ENCODE measurements at places on chromosomes 6 and 20.

DNA sequence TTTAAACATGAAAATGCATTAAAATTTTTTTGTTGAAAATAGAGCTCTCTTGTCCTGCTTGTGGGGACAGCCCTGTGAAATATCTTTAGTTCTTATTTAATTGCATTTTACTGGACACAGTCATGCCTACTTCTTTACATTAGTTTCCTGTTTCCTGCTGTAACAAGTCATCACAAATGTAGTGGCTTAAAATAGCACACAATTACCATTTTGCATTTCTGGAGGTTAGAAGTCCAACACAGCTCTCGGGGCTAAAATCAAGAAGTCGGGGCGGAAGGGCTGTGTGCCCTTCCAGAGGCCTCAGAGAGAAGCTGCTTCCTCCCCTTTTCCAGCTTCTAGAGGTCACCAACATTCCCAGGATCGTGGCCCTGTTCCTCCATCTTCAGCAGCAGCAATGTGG is 29.4 kb downstream of the PNLDC1 start:
- no peak for DNase-seq

- DNase-seq = peak; percentile 64
Observed at GRCh38 chr6:157020881-157021343, 243.7 kb downstream of the ARID1B start.

GRCh38 chr6:111228094-111228493 is 140.8 kb downstream of the SLC16A10 start:
- DNase-seq = peak; percentile 47

- no peak for DNase-seq
Observed at GRCh38 chr6:140370976-140371870, 996.8 kb upstream of the CITED2 start.

DNA sequence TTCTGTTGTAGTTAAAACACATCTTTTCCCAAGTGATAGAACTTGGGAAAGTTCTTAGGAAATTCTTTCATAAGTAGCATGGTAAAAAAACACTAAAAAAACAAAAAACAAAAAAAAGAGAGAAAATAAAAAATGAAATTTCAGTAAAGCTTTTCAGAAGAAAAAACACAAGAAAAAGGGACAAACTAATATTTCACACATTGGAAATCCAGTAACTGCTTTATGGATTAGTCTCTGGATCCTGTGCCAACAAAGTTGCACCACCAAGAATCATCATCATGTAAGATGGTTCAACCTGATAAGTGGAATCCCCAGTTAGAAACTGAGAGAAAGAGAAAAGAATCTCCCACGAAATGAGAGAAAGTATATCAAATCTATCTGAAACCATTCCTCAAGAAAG is 144.2 kb downstream of the GMDS start:
- DNase-seq = no peak

DNA sequence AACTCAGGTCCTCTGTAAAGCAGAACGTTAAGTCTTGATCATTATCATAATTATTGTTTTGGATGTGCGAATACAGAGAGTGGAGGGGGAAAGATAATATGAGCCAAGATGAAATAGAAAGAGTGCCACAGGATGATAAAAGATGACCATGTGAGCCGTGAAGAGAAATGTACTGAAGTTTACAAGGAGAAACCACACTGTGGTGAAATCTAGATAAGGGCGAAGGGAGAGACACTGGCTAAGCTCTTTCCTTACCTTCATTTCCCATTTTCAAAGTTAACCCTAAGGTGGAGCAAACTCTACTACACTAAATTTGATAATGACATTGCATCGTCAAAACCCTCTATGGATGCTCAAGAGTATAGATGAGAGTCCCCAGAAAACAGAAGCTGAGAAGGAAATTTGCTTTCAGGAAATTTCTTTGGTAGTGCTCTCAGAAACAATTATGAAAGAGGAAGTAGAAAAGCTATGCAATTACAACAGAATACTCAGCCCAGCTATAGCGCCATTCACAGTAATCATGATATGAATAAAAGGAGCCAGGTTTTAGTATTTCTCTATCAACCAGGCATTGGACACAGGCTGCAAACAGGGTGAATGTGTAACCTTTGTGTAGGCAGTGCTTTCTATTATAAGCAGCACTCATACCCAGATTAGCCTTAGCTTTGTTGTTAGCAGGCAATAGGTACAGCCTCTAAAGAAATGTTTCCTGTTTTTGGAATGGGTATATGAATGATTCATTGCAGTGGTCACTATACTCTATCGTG is 1080.7 kb downstream of the GRIK2 start:
- DNase-seq = no peak

DNA sequence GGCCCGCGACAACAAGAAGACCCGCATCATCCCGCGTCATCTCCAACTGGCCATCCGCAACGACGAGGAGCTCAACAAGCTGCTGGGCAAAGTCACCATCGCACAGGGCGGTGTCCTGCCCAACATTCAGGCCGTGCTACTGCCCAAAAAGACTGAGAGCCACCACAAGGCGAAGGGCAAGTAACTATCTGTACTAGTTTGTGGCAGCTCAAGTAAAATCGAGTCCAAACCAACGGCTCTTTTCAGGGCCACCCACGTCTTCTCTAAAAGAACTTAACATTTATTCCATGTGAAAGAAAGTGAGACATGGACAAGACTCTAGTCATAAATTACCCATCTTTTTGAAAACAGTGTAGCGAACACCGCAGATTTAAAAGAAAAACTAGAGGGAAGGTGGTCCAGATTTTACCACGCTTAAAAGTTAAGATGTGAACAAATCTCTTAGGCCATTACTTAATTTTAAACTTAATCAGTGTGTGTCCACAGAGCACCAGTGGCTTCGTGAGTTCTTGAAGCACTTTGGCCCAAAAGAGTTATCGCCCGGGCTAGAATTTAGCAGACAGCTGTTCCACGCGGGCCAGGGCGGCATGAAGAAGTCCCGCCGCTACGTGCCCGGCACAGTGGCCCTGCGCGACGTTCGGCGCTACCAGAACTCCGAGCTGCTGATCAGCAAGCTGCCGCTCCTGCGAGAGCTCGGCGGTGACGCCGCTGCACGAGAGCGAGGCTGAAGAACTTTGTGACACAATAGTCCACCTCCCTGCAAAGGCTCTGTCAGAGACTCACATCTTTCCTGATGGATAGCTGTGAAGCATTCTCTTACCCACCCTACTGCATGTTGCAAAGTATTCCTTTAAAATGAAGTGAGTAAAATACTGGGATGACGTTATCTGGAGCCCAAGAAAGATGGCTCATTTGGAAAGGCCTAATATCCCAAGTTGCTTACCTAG is 113.9 kb upstream of the PRSS16 start:
- peak; percentile 77 for DNase-seq

DNA sequence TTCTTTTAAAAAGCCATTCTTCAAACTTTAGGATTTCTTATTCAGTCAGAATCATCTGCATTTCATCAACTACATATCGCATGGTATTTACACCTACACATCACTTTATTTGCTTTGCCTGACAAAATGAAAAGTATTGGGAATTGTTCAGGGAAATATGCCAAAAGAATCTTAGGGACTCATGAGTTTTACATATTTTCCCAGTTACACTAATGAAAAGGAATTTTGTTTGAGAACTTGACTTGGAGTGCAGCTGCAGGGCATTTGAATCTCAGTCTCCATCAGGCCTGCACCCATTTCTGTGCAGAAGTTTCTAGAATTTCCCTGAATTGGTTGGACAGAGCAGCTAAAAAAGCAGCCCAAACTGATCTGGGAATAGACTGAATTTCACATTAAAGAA is 65.3 kb downstream of the MTHFD1L start:
- DNase-seq = peak; percentile 71

DNA sequence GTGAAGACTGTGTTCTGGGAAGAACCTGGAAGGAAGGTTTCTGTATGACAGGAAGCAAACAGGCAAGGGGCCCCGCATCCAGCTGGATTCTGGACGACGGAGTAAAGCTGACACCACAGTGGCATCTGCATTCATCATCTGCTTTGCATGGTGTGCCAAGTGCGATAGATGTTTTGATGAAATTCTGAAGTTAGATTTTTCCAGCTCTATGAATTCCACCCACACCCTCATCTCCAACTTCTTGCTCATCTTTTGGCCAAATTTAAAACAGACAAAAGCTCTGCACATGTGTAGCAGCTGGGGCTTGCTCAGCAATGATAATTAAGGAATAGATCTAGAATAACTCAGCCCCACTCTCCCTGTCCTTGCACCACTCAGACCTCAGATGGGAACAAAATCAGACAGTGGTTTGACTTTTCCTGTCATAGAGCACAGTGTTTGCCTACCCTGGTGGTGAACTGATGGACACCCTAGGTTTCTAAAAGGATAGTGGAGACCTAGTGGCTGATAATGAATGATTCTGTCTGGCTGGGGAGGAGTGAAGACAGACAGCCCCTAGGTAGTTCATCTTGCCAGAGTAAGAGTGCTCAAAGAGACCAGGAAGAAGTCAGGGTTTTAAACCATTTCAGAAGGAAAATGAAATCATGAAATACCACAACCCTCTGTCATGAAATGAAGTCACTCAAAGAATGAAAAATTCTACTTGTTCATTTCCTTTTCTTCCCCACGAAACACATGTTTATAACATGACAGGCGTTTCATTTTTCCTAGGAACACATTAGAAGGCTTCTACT is 85.8 kb downstream of the BCAS1 start:
- peak; percentile 3 for DNase-seq

DNA sequence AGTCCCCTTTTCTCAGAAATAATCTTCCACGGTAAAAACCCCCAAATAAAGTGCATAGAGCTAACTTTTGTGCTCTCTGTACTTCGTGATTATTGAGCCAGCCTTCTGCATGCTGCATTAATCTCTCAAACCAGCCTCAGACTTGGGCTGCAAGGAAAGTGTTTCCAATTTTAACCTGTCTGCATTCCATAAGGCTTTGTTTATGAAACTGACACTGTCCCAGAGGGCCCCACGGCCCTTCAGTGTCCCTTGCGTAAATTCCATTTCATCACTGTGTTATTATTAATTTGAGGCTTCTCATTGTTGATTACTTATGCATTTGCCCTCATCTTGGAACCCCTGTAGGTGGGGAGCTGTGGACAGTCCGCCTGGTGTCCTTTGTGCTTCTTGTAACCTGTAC is 15.6 kb upstream of the SNRPB2 start:
- DNase-seq = no peak

DNA sequence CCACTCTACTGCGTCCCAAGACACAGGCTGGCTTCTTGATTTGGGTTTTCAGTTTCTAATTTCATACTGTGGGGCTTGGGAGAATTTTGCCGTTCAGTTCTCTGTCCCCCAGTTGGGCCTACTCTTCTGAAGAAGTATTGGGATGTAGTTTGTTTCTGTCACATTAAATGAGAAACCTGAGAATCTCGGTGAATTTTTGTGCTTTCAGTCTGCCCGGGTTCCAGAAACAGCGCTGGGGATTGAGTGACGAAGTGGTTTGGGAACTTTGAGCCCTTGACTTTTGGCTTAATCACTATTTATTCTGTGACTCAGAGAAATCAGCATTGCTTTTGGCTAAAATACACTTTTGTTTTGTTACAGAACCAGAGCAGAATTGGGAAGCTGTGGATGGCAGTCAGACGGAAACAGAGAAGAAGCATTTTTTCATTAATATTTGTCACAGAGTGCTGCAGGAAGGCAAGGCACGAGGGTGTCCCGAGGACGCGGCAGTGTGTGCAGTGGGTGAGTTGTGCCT is 74.0 kb downstream of the IGF2R start:
- DNase-seq = peak; percentile 68

DNA sequence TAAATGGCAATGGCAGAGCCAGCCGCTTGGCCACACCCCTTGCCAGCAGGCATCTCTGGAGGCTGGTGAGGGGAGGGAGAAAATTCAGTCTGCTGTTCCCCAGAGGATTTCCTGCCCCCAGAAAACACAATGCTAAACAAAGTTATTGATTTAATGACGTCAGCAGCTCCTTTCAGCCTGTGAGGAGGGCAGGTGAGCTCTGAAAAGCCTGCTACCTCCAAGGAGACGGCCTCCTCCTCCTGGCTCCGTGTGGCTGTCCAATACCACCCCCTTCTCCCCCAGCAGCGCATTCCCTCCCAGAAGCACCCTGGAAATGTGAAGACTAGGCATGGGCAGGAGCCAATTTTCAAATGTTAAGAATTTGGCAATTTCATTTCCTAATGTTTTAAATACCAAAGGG is 393.1 kb downstream of the ZFAND3 start:
- DNase-seq = peak; percentile 39

DNA sequence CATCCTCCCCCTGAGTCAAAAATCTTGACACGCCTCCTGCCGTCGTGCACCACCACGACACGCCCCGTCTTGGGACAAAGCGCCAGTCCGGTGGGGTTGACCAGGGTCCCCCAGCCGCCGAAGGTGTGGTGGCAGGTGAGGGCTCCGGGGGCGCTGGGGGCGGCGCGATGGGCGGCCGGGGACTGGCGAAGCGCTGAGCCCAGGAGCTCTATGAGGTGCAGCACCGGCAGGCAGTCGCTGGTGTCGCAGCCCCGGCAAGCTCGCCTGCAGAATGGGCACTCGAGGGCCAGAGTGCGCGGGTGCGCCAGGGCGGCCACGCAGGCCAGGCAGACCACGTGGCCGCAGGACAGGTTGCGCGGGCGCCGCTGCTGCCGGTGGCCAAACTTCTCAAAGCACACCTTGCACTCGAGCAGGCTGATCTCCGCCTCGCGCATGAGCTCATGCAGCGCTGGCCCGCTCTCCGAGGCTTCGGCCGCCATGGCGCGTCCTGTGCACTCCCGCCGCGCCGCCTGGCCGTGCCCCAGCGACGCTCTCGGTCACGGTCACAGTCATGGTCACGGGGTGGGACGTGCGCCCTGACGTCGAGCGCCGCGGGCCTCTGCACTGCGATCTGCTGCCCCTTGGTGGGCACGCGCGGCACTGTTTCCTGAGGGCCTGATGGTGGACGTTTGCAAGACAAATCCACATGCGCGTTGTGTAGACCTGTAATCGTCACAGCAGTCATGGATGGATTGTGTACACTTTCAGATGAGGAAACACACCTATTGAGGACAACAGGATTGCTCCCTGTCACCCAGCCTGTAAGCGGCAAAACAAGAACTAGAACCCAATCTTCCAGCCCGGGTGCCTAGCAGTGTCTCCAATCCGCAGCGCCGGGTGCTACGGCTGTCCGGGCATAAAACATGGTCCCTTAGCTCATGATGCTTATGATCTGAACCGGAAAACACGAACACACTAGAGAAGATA is at the start of gene NHLRC1:
Gene NHLRC1 (minus strand): TSS at position 550 of the 966 bp plus-strand sequence. CDS start 71 bp downstream, at position 479.
- DNase-seq = peak; percentile 84

DNA sequence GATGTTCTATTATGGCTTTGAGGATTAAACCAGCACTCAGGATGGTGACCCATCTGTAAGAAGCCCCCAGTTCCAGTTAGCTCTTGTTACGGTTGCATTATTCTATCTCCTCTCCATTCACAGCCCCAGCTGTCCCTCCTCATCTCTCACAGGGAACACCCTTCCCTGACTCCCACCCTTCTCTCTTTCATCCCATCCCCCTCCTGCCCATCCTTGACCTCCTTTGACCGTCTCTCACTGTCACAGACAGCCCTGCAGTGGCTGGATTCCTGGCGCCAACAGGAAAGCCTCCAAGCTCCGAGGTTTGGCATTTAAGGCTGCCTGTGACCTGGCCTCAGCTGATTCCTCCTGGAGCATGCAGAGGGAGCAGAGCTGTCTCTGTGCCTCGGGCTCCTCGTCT is 4.2 kb upstream of the BPIFB4 start:
- DNase-seq = no peak

GRCh38 chr6:24549674-24550353 is 55.0 kb downstream of the ALDH5A1 start:
- no peak for DNase-seq

GRCh38 chr6:155038104-155038503 is 43.0 kb downstream of the TIAM2 start:
- no peak for DNase-seq

All from fibroblast of lung (primary cell).